ENCODE measurements at places on chromosomes 12 and 14. TPM values are rescaled to one million over a fixed set of nuclear protein-coding genes. Genes with fewer than 3 reads are reported as not detected.

The SLCO1B1 gene
- polyA plus RNA-seq: not detected

DNA sequence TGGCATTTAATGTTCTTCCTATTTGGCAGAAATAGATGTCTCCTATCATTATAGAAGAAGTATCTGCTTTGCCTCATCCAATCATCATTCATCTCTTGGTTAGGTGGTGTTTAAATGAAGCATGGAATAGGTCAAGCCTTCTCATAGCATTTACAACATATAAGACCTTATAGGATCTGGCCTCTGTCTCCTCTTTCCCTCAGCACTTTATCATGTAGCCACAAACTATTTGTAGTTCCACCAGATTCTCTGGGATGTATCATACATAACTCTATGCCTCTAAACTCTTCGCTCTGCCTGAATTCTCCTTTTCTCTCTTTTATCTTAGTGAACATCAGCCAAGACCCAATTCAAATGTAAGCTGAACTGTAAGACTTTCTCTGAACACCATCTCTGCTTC, 20.7 kb downstream of the NAA25 start:
- no peak for DNase-seq

DNA sequence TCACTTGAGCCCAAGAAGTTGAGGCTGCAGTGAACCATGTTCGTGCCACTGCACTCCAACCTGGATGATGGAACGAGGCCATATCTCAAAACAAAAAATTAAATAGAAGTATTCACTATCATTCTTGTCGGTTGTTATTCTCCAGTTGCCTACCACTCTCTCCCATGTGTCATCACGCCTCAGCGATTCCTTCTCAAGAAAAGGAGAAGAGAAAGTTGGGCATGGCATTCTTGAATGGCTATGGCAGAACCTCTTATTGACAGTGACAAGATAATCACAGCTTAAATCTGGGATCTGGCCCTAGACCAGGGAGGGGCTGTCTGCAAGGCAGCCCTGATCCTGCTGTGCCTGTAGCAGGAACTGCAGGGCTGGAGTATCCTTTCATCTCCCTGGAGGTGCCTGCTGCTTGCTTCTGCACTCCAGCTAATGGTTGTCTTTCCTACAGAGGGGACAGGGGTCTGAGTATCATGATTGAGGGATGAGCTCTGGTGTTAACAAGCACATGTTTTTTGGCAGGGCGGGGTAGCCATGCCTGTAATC, 12.8 kb upstream of the MLEC start:
- no peak for DNase-seq

DNA sequence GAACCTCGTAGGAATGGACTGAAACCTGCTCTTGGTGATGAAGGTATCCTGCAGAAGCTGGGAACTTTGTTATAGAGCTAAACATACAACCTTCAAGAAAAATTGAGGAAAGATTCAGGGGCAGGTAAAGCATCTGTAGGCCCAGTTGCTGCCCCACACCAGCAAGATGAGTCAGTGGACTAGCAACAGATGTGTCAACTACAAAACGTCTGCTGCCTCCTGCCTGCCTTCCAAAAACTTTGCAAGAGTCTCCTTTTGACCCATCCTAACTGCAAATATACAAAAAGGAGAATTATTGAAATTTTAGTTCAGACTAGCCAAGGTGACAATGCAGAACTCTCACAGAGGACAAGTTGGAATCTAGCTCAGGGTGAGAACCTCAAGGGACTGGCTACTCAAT, 60.9 kb upstream of the TMTC1 start:
- no peak for DNase-seq

DNA sequence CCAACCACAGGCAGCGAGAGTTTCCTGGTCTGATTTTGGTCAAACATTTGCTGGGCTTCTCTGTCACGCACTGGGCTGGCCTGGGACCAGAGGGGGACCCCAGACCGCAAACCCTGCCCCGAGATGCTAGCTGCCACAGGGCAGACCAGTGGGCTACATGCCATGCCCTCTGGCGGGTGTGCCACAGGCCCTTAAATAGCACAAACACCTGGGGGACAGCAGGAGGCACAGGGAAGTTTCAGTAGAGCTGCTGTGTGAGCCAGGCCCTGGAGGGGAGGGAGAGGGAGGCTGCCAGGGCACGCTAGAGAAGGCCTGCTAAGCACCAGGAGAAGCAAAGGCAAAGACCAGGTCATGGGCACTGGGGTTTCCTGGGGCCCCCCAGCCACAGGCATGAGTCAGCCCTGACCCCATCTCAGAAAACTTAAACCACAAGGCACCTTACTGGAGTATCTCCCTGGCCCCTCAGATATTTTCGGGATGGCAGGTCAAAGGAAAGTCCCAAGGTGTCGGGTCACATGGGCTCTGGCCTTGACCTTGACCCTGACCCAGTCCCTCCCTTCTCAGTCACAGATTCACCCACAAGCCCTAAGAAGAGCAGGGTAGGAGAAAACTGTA, 29.2 kb downstream of the ITPK1 start:
- DNase-seq: no peak

DNA sequence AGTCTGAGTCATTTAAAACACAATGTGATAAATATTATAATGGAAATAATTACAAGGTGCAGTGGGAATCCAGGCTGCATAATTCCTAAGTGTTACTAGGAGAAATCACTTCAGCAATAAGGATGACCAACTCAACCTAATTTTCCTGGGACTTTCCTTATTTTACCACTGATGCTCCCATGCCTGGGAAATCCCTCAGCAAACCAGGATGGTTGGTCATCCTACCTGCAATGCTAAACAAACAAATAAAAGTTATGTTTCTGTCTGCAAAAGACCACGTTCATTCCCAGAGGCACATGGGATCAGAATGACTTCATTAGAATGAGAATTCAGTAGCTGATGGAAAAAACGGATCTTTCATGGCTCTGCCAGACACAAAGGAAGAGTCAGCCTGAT, 130.8 kb upstream of the RAP1B start:
- no peak for DNase-seq

DNA sequence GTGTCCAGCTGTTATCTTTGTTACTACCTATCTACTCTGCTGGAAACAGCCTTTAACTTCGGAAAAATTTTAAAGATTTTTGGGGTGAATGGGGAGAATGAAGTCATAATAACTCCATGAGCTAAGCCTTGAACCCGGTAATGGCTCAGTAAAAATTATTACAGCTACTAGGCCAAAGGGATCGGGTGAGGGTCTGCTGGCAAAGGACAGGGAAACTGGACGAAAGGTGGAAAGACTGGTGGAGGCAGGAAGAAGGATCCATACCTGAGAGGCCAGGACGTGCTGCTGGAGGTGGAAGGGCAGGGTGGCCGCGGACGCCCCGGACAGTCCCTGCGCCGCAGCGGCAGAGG, 10.1 kb downstream of the TBX3 start:
- no peak for DNase-seq

- DNase-seq: no peak
Observed at GRCh38 chr12:86230516-86231146, 25.6 kb downstream of the MGAT4C start.

DNA sequence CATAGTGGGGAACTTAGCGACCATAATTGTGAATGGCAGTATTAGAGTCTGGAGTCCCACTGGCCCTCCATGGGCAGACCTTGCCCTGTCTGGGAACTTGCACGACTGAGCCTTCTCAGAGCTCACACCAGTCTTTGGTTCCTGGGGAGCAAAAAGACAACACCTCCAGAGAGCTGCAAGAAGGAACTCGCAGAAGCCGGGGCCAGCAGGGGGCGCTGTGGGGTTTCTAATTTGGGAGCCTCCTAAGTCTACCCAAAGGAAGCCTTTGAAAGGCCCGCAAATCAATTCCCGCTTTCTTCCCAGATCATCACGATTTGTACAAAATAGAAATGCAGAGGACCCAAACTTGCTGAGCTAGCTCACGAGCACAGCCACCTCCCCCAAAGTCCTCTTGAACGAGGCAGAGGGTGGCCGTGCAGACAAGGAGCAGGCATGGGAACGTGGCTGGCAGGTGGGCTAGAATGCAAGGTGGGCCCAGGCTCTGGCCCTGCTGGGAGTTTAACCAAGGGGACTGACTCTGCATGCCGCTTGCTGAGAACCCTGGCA, 46.3 kb upstream of the FBXO21 start:
- DNase-seq: peak; percentile 62

GRCh38 chr12:115135800-115136211, 451.8 kb upstream of the TBX3 start:
- no peak for DNase-seq

Data from hindlimb muscle (tissue), 1 donor.